ENCODE measurements at places on chromosomes 4 and X.
A peak's percentile ranks its signal among the peaks of the same experiment; 100 is the strongest.

GRCh38 chrX:54116391-54116790 lies 66.7 kb downstream of the FAM120C start:
- no peak for DNase-seq

- no peak for DNase-seq
Measured at GRCh38 chr4:109548655-109549054, 11.4 kb upstream of the MCUB start.

DNA sequence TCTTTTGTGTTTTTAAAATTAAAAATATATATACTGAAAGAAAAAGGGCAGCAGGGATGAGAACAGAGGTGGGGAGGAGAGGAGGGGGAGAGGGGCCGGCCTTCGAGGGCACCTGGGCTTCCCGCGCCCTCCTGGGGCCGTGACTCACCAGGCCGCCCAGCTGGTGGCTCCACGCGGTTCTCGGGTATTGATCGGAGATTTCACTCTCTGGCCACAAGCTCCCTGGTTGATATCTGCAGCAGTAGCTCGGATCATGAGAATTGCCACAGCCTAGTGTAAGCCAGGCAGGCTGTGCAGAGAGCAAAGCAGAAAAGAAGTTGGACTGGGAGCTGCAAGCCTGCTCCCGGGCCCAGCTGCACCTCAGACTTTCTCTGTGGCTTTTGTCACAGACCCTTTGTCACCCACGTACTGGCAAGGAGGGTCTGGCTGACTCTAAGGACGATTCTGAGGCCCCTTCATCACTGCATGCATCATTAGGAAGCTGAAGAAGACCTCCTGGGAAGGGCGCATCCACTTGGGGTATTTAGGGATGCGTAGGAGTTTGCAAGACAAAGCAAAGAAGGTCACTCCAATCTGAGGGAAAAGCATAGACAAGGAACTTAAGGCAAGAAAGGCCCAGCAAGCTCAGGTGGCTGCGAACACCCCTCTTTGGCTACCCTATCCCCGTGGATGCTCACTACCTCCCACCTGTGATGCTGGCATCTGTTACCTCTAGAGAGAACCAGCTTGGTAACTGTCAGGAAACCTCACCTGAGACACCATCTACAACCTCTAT lies 71.7 kb downstream of the CPZ start:
- no peak for DNase-seq

DNA sequence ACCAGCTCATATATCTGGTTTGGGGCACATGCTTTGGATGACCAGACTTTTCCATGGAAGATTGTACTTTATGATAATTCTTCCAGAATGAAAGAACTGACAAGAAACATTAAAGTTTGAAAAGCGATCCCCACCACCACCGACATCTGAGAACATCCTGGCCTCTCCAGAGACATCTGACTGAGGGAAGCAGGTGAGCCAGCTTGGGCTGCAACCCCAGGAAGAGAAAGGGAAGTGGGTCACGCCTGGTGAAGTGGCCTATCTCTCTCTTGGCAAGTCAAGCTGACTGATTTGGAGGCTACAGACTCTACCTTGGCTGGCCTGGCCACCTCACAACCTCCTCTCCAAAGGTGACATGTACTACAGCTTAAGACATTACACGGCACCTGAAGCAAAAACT lies 20.7 kb downstream of the PARM1 start:
- DNase-seq, result no peak

DNA sequence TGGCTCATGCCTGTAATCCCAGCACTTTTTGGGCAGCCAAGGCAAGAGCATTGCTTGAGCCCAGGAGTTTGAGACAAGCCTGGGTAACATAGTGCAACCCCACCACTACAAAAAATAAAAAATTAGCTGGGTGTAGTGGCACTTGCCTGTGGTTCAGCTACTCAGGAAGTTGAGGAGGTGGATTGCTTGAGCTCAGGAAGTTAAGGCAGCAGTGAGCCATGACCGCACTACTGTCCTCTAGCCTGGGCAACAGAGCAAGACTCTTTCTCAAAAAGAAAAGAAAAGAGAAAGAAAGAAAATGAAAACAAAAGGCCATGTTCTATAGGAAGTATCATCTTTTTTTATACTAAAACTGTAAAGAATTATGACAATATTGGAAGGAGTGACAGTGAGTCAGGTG lies 38.5 kb downstream of the NEK1 start:
- no peak for DNase-seq

- no peak for DNase-seq
Measured at GRCh38 chrX:29419774-29420553, 795.4 kb upstream of the MAGEB2 start.

GRCh38 chr4:110815950-110816349 lies 193.1 kb upstream of the PITX2 start:
- no peak for DNase-seq

DNA sequence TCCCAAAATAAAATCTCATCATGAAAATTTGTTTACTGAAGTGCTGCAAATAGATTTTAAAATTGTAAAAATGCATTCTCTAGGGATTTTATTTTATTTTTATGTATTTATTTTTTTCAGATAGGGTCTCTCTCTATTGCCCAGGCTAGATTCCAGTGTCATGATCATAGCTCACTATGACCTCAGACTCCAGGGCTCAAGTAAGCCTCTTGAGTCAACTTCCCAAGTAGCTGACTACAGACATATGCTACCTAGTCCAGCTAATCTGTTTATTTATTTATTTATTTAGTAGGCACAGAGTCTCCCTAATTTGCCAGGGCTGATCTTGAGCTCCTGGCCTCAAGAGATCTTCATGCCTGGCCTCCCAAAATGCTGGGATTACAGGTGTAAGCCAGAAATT lies 317.7 kb upstream of the ANXA10 start:
- no peak for DNase-seq

- DNase-seq, result no peak
Measured at GRCh38 chr4:112526061-112526460, 10.1 kb upstream of the NEUROG2 start.

DNA sequence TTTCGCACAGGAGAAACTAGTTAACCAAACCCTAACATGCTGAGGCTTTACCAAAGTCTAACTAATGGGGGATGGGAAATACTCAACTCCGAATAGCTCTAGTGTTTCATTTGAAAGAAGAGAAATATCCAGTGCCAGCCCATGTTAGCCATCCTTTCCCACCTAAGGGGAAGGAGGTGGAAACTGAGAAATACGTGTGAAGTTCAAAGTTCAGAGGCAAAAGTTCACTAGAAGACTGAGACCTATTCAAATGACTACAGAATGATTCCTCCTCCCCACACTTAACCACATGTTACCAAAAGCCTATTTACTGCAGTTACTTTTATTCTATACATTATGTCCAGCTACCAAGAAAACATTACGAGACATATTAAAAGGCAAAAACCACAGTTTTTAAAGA lies 106.3 kb downstream of the CENPC start:
- DNase-seq, result no peak

DNA sequence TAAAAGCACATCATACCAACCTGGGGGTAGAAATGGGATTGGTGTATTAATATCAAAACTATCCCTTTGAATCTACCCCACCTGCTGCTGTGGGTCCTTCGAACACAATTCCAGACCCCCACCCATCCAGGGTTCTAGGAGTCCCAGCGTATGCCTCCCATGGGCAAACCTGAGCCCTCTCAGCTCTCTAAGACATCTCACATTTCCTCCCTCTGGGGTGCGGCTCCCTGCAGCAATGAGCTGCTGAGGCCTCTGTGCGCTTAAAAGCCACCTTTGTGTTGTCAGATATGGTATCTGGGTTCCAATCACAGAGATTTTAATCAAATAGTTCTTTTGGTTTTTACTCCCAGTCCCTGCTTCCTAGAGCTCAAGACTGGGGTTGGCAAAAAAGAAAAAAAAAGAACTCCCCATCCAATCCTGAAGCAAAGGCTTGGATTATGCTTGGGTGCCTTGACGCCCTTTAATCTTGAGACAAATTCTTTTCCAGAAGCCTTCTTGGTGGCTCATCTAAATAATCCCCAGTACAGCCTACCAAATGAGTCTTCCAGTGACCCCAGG lies 37.5 kb upstream of the NOCT start:
- no peak for DNase-seq

DNA sequence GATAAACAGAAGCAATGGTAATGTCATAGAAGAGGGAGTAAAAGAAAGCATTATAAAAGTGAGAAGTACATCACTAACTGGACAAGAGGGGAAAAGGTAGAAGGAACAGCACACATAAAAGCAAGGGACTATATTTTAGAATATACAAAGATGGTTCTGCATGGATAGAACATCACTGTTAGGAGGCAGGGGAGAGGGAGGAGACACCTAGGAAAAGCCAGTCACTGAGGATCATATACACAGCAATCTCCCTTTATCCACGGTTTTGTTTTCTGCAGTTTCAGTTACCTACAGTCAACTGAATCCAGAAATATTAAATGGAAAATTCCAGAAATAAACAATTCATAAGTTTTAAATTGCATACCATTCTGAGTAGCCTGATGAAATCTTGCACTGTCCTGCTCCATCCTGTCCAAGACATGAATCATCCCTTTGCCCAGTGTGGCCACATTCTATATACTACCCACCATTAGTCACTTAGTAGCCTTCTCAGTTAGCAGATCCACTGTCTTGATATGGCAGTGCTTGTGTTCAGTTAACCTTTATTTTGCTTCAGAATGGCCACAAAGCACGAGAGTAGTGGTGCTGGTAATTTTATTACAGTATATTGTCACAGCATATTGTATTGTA lies 74.2 kb downstream of the PPA2 start:
- DNase-seq, result no peak

DNA sequence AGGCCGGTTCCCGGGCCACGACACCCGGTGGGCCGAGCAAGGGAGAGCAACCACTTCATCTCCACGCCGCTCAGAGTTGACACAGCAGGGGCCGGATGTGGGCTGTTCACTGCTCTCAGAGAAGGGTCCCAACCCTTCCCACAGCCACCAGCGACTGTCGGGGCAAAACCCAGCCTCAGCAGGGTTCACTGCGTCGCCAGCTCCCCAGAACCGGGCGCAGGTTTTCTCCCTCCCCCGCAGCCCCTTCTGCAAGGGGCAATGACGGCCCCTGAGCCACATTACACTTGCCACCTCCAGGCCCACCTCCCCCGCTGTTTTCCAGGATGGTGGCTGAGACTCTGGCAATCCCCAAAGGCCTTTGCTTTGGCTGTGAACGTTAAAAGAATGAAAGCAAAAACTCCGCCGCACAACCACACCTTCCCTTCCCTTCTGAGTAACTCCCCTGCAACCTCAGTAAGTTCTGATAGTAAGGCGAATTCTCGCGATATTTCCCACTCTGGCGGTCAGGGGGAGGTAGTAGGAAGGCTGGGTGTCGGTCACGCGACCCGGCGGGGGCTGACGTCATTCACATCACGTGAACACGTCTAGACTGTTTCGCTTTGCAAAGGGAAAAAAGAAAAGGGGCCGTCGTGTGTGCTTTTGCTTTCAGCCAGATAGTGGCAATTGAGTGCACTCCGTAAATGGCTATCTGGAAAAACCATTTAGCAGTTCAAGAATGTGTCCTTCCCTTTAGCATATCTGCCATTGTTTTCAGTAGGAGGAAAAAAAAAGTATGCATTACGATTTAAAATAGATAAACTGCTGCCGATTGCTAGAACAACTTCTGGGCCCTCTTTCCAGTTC lies 869 bp upstream of the CAMK2D start:
- peak; percentile 95 for DNase-seq

DNA sequence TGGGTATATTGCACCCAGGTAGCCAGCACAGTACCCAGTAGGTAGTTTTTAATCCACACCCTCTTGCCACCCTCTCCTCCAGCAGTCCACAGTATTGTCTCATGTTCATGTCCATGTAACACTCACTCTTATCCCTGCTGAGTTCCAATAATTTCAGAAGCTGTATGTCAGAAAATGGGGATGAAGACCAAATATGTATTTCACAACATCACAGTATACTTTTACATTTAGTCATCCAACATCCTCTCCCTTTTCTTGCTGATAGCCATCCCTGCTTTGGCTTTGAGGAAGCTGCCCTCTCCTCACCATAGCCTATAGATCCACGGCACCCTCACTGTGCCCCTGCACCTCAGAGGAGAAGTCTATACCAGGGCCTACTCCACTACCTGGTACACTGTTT lies 126.0 kb upstream of the LDB2 start:
- no peak for DNase-seq

DNA sequence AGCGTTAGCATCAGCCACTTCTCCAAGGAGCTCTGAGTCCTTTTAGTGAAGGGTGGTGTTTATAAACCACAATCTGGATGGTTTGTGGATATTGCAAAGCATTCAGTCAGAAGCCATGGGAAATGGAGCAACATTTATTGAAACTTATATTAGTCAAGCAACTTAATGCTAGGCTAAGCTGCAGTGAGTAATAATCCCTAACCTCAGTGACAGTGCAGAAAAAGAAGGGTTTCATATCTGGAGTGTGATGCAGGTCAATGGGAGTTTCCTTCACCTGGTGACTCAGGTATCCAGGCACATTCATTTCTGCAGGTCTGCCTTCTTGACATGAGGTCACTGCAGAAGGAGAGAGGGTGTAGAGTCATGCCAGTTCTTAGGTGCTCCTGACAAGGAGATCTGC lies 10.4 kb upstream of the DRD5 start:
- DNase-seq, result no peak

GRCh38 chr4:29972121-29972520 lies 748.0 kb upstream of the PCDH7 start:
- no peak for DNase-seq

- no peak for DNase-seq
Measured at GRCh38 chrX:79169484-79169883, 25.0 kb downstream of the GPR174 start.

DNA sequence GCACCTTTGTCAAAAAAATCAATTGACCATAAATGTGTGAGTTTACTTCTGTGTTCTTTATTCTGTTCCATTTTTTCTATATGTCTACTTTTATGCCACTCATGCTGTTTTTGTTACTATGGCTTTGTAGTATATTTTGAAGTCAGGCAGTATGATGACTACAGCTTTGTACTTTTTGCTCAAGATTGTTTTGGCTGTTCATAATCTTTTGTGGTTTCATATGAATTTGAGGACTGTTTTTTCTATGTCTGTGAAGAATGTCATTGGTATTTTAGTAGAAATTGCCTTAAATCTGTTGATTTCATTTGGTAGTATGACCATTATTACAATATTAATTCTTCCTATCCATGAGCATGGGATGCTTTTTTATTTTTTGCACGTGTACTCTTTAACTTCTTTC lies 346.8 kb downstream of the PPP3CA start:
- DNase-seq, result no peak

DNA sequence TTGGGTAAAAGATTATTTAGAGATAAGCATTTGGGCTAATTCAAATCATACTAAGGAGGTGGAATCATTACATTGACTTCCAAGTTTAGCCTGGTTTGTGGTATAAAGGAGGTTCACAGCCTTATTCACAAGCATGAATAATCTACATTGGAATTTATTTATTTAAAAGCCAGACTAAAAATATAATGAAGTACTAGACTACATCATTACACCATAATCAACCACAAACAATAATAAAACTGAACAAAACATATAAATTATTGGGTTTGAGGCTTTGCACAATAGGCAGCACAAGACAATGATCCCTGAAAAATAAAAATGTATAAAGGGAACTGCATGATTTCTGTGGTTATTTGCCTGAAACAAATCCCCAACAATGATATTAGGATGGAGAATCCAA lies 314.0 kb downstream of the GBA3 start:
- DNase-seq, result no peak

- DNase-seq, result no peak
Measured at GRCh38 chrX:48493890-48494364, 14.9 kb upstream of the PORCN start.

Measured in stimulated activated CD4-positive, alpha-beta T cell treated with anti-CD3 and anti-CD28 coated beads, Interleukin-15, amount 100 ng/mL, for 1 hour (primary cell).